Ecto neural progenitor cell (in vitro differentiated cells): ENCODE measurements at places on chromosomes 3 and 15.

DNA sequence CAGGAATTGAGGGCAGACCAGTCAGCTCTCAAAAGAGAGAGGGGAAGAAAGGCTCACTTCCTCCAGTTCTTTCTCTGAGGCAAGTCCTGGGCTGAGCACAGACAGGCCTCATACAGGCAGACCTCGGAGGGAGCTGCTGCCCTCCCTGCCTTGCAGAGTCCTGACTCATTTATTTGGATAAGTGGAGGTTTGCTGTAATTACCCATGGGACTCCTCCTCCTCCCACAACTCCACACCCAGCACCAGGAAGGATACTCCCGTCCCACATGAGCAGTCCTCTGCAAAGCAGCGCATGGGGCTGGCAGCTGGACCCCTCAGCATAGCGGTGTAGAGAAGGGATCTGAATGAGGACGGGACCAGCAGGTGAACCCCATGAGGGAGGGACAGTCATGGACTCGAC, 13.4 kb upstream of the SCN10A start:
- DNase-seq, result no peak

GRCh38 chr3:128488636-128488990, 4.4 kb downstream of the GATA2 start:
- DNase-seq, result no peak

DNA sequence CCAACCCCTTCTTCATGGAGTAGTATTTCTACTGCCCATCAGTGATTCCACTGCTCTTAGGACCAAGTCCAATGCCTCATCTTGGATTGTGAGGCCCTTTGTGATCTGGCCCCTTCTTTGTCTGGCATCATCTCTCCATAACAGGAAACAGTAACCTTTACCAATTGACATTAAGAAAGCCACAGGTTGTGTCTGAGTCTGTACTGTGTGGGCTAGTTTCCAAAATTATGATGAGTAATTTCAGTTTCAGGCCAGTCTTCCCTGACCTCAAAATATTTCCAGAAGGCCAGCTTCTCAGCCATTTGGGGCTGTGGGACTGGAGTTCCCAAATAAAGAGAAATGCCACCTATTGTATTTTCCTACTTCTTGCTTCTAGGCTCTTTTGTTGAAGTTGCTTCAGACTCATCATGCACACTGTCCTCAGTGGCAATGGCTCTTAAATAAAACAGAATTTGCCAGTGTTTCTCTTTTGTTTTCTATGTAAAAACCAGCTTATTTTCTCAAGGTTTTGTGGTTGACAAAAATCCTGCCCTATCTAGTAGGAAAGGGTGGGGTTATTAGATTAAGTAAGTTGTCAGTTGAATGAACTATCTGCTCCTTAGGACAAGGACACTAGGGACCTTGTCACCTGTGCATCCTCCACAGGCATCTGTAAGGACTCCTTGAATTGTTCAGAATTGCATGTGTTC, 47.0 kb upstream of the ACKR4 start:
- DNase-seq, result no peak

GRCh38 chr15:51533672-51534398, 88.7 kb downstream of the DMXL2 start:
- no peak for DNase-seq

DNA sequence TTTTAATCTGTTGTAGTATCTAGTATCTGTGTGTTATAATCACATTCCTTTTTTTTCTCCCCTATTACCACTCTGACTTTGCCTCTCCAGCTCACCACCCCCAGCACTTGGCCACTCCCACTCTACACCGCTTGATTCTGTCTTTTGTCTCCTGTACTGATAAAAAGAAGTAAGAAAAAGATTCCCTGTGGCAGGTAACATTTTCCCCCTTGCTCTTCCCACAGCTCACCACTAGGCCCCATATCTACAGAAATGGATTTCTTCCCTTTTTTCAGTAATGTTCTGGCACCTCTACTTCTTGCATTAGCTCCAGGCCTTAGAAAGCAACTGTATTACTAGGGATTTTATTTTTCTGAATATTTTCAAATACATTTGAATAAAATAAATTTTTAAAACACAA, 25.6 kb downstream of the KCNH8 start:
- no peak for DNase-seq

GRCh38 chr3:2133146-2133545, 34.5 kb downstream of the CNTN4 start:
- DNase-seq, result no peak

DNA sequence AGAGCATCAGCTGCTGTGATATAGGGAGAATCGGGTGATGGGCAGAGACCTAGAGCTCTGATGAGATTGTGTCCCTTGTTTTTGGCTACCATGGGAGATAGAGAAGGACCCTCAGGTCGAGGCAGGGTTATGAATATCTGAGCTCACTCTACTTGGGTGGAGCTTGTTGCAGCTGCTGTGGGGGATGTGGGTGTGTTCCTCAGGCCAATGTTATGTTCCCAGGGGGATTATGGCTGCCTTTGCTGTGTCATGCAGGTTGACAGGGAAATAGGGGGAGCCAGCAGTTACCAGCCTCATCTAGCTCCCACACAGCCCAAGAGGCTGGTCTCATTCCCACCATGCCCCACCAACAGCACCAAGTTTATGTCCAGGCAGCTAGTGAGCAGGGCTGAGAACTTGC, 131.5 kb downstream of the TRIM42 start:
- no peak for DNase-seq

GRCh38 chr3:105495021-105495420, 128.3 kb downstream of the ALCAM start:
- no peak for DNase-seq

DNA sequence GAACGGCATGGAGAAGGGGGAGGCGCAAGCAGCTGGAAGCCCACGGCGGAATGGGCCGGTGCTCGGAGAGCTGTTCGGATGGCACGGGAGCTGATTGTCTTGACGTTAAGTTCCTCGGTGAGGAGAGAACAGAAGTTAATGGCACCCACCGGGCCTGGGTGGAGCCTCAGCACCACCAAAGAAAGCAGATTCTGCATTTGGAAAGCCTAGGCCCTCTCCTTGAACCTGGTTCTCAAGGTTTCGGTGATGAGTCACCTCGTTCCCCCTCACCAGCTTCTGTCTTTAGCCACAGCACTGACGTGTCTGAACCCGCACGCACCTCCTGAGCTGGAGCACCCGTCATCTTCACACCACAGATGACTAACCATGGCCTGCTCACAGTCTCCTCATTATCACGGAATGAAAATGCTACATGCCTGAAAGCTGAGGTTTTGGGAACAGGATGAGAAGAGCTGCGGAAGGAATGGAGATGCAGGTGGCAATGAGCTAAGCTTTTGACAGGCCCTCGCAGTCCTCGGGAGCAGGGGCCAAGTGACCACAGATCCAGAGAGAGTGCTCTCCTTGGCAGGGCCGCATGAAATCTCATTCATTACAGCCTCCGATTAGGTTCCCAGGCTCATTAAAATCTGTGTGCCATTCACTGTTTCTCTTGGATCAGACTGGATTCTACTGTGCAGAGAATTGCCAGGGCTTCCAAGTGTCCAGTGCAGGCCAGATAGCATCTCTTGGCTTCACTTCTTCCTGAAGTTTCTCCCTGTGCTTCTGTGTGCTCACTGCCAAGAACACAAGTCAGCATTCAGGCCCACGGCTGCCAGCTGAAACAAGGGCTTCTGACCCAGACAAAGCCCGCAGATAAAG, 96.3 kb upstream of the DLG1 start:
- no peak for DNase-seq

- no peak for DNase-seq
These were observed 657.5 kb upstream of the NECTIN3 start for GRCh38 chr3:110413807-110414748.

- DNase-seq, result no peak
These were observed 205.2 kb upstream of the SATB1 start for GRCh38 chr3:18630295-18630694.

DNA sequence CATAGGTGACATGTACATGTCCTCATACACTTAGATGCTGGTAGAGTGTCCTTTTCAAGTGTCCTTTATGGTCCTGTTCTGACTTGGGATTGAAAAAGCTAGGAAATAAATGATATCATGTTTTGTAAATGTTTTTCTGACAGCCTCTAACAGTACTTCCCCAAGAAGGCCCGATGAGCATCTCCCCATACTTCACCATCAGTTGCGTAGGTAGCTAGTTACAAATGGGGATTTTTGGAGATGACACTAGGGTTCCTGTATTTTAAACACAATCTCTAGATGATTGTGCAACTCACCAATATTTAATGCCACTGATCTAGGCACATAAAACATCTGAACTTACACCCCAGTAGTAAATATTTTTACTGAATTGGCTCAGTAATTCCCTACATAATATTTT, 27.8 kb downstream of the SLC25A26 start:
- no peak for DNase-seq

DNA sequence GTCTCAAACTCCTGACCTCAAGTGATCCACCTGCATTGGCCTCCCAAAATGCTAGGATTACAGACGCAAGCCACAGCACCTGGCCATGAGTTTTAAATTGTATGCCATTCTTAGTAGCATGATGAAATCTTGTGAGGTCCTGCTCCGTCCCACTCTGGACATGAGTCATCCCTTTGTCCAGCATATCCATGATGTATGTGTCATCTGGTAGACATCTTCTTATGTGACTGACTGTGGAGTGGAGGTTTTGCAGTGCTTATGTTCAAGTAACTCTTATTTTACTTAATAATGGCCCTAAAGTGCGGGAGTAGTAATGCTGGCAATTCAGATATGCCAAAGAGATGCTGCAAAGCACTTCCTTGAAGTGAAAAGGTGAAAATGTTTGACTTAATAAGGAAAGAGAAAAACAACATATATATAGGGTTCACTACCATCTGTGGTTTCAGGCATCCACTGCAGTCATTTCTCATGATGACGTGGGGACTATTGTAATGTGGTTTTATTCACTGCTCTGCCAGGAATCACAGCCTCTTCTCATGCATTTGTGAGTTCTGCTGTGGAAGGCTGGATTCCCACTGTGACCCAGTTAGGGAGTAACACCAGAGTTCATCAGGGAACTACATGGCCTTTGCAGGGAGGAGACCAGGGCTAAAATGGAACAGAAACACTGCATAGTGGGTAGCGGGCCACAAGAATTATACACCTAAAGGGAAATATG, 204.6 kb upstream of the STRIT1 start:
- no peak for DNase-seq

DNA sequence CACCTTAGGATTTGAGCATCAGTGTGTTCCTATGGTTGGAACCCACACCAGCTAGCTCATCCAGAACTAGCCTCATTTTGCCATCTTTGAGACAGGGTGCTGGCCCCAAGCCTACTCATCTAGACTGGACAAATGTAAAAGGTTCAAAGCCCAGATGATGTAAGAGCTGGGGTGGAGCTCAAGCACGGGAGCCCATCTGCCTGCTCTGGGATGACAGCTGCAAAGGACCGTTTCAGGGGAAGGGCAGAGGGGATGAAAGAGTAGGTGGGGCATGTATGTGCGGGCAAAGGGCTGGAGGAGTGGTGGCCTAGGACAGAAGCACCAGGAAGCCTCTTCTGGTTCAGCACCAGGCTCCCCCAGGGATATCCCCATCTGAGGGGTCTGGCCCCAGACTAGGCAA, 15.8 kb downstream of the CLK3 start:
- DNase-seq, result no peak

DNA sequence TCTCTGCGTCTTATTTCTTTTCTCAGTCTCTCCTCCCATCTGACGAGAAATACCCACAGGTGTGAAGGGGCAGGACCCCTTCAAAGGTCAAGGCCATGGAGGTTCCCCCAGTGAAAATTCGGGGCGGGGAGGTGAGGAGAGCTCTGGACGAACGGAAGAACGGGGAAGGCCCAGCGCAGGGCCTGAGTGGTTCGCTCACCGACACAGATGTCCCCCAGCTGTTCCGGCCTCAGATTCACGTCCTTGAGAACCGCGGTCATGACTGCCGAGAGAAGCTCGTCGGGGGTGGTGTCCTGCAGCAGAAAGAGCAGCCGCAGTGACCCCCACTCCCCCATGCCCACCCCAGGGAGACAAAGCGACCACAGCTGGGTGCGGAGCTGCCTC, 542 bp downstream of the ACAA1 start:
- DNase-seq, result no peak
